Esophagus mucosa (tissue), 1 donor: ENCODE measurements at places on chromosomes 3 and 15. TPM values are rescaled to one million over a fixed set of nuclear protein-coding genes. Genes with fewer than 3 reads are reported as not detected.

Gene FOXL2NB
- not detected for total RNA-seq

Gene ATP6V1A
- total RNA-seq, result 59.5 TPM

Gene IVD
- 14.7 TPM for total RNA-seq

Gene MESP2
- total RNA-seq, result 0.40 TPM
